ENCODE measurements at places on chromosomes 1 and 21.

DNA sequence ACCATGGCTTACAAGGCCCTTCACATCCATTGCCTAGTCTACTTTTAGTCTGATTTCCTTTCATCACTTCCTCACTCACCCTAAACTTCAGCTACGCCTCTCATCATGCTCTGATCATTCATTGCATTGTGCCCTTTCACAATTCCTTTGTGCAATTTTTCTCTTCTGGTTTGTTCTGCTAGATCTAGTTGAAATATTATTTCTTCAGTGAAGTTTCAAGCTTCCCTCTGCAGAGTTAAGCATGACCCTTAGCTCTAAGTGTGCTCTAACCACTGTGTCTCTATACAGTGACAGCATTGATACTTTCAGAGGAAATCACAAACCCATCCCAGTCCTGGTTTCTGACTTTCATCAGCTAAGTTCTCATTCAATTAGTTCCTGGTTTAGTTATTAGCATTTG lies 166.1 kb downstream of the PLA2G4A start:
- no peak for DNase-seq
- no peaks in the 10 kb centered on the region for H3K27me3 ChIP-seq
- no peak overlapping the region for H3K27ac ChIP-seq

DNA sequence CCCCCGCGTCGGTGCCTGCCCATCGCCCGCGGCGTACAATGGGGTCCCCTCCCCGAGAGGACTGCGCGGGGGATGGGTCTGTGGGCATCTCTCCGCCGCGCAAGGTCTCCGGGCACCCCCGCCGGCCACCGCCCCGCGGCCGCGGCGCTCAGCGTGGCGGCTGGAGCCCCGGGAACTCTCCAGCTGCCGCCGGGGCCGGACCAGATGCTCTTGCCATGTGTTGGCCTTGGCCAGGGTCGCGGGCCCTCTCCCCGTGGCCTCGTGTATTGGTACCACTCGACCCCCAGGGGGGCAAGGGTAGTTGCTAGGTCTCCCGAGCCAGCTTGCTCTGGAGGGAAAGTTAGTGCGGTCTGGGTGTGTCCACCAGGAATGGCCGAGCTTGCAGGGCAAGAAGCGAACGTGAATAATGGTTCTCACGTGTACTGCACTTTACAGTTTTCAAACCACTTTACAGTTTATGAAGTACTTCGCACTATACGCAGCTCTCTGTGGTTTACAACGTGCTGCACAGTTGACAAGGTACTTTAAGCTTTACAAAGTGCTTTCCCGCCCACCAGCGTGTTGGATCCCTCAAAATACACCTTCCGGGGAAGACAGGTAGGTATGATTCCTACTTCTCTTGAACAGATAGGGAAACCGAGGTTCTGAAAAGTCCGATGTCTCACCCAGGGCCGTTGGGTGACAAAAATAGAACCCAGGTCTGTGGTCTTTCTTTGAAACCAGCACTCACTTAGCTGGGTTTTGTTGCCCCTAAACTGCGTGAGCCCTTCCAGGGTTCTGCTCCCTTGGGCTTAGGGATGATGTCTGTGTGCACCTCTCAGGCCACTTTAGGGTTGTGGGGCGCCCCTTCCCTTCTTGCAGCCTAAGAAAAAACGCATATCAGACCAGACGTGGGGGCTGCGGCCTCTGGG lies 1.2 kb downstream of the EPHB2 start:
- peak; percentile 49 for DNase-seq
- H3K27ac ChIP-seq, result peak overlapping the region; percentile 89
- peaks cover 29% of the 10 kb centered on the region for H3K4me1 ChIP-seq
- peaks cover 8% of the 10 kb centered on the region for H3K27me3 ChIP-seq
- peak overlapping the region; percentile 81 for H3K4me3 ChIP-seq
- no peaks in the 10 kb centered on the region for H3K36me3 ChIP-seq

DNA sequence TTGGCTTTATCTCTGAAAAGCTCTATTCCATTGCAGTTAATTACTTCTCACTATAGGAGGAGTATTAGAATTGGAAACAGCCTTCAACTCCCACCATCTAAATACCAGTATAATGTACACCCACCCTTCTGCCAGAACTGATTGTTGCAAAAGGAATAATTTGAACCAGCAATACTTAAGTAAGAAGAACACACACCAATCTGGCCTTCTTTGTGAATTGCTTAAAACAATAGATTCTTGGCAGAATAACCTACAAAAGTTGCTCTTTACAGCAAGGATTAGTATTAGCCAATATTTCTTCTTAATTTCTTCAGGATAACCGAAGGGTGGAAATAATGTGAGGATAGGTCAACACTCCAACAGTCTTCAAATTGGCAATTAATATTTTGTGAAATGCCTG lies 54.9 kb upstream of the ADAMTS5 start:
- no peak overlapping the region for H3K27ac ChIP-seq
- DNase-seq, result no peak
- peaks cover 10% of the 10 kb centered on the region for H3K4me1 ChIP-seq
- H3K27me3 ChIP-seq, result peaks cover 4% of the 10 kb centered on the region
- H3K4me3 ChIP-seq, result no peak overlapping the region
- no peaks in the 10 kb centered on the region for H3K36me3 ChIP-seq

DNA sequence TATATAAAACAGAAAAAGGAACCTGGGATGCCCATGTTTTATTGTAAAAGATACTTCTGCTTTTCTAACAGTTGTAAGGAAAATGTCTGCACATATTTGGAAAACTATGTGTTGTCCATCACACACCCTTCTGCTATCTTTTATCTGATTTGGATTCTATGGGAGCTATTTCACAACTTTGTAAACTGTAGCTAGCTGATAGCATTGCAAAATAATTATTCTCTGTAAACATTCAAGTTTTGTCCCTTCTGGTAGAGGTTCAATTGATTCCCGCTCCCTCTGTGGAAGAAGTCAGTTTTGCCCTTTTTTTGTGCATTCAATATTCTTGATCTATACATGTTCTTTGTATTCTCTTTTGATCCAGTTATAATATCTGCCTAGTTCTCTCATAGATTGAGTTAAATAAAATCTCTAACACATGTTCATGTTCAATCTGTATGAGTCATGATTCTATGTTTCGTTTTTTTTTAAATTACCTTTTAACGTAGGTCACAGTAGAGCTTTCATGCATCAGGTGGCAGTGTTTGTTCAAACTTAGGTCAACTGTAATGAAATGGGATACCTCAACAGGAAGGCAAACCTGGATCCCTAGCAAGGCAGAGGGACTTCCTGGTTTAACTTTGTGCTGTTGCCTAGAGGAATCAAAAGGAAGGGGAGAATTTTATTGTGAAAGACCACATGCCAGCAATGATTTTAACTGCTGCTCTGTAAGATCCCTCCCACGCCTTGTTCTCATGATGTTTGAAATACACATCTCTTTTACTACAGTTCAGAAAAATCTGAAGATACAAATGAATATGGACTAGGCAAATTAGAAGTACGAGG lies 26.0 kb upstream of the BCL9 start:
- H3K27me3 ChIP-seq, result no peaks in the 10 kb centered on the region
- H3K27ac ChIP-seq, result no peak overlapping the region
- no peaks in the 10 kb centered on the region for H3K4me1 ChIP-seq
- H3K4me3 ChIP-seq, result no peak overlapping the region
- no peak for DNase-seq

DNA sequence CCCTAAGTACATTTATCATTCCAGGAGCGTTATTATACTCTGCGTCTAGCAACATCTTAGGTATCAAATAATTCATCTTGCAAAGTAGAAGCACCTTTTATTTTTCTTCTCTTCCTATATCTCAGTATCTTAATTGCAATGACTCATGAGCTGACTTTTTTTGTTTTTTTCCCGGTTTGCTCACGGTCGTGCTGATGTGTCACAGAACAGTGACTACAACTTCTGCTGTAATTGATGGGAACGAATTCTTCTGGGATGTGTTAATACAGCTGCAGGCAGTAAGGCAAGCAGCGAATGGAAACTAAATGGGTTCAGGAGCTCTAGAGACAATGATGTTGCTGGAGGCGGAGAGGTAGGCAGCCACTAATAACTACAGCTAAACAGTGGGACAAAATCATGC lies 89.8 kb upstream of the TMPRSS15 start:
- no peak overlapping the region for H3K4me3 ChIP-seq
- H3K27me3 ChIP-seq, result no peaks in the 10 kb centered on the region
- H3K4me1 ChIP-seq, result peaks cover 8% of the 10 kb centered on the region
- H3K27ac ChIP-seq, result peak overlapping the region; percentile 29
- no peaks in the 10 kb centered on the region for H3K36me3 ChIP-seq
- no peak for DNase-seq

DNA sequence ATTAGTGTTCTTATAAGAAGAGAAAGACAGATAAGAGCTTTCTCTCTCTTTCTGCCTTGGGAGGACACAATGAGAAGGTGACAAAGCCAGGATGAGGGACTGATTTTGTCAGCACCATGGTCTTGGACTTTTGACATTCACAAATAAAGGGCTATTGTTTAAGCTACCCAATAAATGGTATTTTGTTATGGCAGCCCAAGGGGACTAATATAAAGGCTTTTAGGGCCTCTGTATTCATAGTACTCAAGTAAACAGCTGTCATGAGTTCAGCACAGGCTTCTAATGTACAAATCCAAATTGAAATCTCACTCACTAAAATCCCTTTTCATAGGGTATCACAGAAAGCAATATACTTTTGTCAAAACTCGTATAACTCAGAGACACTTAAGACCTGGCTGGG lies 242.7 kb downstream of the FAF1 start:
- H3K36me3 ChIP-seq, result peaks cover 5% of the 10 kb centered on the region
- no peak overlapping the region for H3K4me3 ChIP-seq
- DNase-seq, result no peak
- peaks cover 4% of the 10 kb centered on the region for H3K4me1 ChIP-seq

DNA sequence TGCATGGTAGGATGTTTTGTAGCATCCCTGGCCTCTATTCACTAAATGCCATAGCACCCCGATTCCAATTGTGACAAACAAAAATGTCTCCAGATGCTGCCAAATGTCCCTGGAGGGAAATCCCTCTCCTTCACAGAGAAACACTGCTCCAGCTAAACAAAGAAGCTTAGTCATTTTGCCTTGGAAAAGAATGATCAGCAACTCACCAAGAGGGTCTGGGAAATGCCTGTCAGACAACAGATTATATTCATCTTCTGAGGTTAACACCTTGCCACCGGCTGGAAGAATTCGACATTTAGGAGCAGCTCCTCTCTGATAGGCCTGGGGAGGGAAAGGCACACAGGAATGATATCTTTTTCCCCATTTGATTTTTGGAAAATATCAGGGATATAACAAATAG lies 84.4 kb downstream of the NIBAN1 start:
- H3K36me3 ChIP-seq, result no peaks in the 10 kb centered on the region
- H3K4me3 ChIP-seq, result no peak overlapping the region
- DNase-seq, result no peak
- H3K27ac ChIP-seq, result no peak overlapping the region
- no peaks in the 10 kb centered on the region for H3K4me1 ChIP-seq

- H3K4me1 ChIP-seq, result no peaks in the 10 kb centered on the region
- H3K36me3 ChIP-seq, result no peaks in the 10 kb centered on the region
- DNase-seq, result no peak
- H3K27me3 ChIP-seq, result no peaks in the 10 kb centered on the region
Observed at GRCh38 chr1:170424346-170424745, 107.6 kb upstream of the GORAB start.

- no peaks in the 10 kb centered on the region for H3K36me3 ChIP-seq
- no peak for DNase-seq
- H3K4me3 ChIP-seq, result no peak overlapping the region
- H3K27me3 ChIP-seq, result no peaks in the 10 kb centered on the region
Observed at GRCh38 chr1:182297335-182297734, 94.3 kb downstream of the GLUL start.

GRCh38 chr1:206421616-206422340 lies 48.5 kb upstream of the IKBKE start:
- H3K27me3 ChIP-seq, result no peaks in the 10 kb centered on the region
- no peak for DNase-seq
- no peak overlapping the region for H3K4me3 ChIP-seq
- H3K27ac ChIP-seq, result no peak overlapping the region

- no peaks in the 10 kb centered on the region for H3K27me3 ChIP-seq
- no peak overlapping the region for H3K27ac ChIP-seq
- no peak overlapping the region for H3K4me3 ChIP-seq
- no peak for DNase-seq
- H3K4me1 ChIP-seq, result peaks cover 8% of the 10 kb centered on the region
Observed at GRCh38 chr21:31725202-31725839, 6.6 kb downstream of the SCAF4 start.

- no peaks in the 10 kb centered on the region for H3K36me3 ChIP-seq
- H3K4me1 ChIP-seq, result no peaks in the 10 kb centered on the region
- no peak overlapping the region for H3K27ac ChIP-seq
- no peak for DNase-seq
- no peak overlapping the region for H3K4me3 ChIP-seq
Observed at GRCh38 chr1:51442198-51442597, 76.9 kb downstream of the EPS15 start.

- peak overlapping the region; percentile 14 for H3K4me3 ChIP-seq
- H3K36me3 ChIP-seq, result peaks cover 6% of the 10 kb centered on the region
- DNase-seq, result no peak
- peaks cover 47% of the 10 kb centered on the region for H3K4me1 ChIP-seq
- no peak overlapping the region for H3K27ac ChIP-seq
Observed at GRCh38 chr21:15004721-15005370, 60.0 kb downstream of the NRIP1 start.

DNA sequence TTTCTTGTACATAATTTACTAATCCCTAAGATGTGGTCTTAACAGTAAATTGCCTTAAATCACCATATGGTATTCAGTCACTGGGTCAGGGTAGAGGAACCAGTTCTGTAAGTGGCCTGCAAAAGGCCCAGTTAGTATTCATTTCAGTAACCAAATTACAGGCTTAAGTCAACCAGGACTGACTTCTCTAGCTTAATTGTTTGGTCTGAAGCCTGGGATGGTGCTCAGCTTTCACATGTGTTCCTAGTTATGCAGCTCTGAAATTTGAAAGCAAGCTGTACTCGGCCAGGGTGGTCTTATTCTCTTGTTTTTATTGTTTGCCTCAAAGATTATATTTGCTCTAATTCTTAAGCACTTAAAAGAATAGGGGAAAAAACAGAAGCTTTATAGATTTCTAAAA lies 144.6 kb downstream of the MAGI3 start:
- H3K27ac ChIP-seq, result no peak overlapping the region
- H3K27me3 ChIP-seq, result no peaks in the 10 kb centered on the region
- H3K36me3 ChIP-seq, result no peaks in the 10 kb centered on the region

GRCh38 chr1:17094664-17095063 lies 24.6 kb downstream of the PADI2 start:
- H3K4me3 ChIP-seq, result no peak overlapping the region
- H3K36me3 ChIP-seq, result peaks cover 12% of the 10 kb centered on the region
- peaks cover 6% of the 10 kb centered on the region for H3K4me1 ChIP-seq
- no peak for DNase-seq
- no peak overlapping the region for H3K27ac ChIP-seq

- no peak for DNase-seq
- H3K4me1 ChIP-seq, result no peaks in the 10 kb centered on the region
- no peaks in the 10 kb centered on the region for H3K36me3 ChIP-seq
- no peak overlapping the region for H3K27ac ChIP-seq
- no peaks in the 10 kb centered on the region for H3K27me3 ChIP-seq
Observed at GRCh38 chr1:175200678-175201521, 8.3 kb upstream of the KIAA0040 start.

Data from glutamatergic neuron (in vitro differentiated cells).